Midbrain (tissue), 1 donor: ENCODE measurements at places on chromosomes 16 and 17.

DNA sequence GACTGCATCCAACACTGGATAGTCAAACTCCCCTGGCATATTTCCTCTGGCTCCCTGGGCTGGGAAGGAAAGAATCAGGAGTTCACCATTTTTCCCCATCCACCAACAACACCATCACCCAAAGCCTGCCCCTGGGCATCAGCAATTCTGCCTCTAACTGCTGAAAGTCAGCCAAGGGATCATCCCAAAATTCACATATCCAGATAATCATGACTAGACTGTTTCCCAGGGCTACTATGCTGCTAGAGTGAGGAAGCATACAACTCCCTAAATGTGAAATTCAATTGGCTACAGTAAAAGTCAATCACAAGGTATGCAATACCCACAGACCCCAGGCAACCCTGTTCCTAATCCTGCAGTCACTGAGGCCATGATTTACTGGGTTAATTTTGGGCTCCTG, 230.6 kb downstream of the C16orf95 start:
- no peak for DNase-seq

DNA sequence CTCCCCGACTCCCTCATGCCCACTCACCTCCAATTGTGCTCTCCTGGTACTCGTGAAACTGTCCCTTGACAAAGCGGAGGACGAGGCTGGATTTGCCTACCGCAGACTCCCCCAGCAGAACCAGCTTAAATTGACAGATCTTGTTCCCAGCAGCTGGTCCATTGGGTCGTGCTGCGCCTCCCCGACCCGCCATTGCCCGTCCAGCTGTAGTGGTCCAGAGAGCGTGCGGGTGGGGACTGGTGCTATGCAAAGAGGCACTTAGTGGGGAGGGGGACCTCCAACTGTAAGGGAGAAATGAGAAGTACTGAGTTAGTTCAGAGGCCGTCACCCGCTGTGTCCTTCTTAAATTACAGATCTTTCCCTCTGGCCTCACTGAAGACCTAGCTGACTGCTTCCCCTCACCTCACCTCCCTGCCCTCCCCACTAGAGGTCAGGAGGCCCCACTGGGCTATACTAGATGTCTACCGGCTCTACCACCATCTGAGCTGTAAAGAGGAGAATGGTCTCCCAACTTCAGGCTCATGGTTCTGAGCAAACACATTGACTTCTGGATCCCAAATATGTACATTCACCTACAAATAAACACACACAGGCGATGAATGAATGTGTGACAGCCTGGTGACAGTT, 7.8 kb downstream of the HSPB9 start:
- DNase-seq, result no peak

GRCh38 chr16:13958474-13958873, 38.5 kb downstream of the ERCC4 start:
- DNase-seq, result no peak

- no peak for DNase-seq
Measured at GRCh38 chr16:88505405-88506082, 52.5 kb downstream of the ZFPM1 start.

- DNase-seq, result no peak
Measured at GRCh38 chr16:20879175-20880040, 20.8 kb downstream of the DCUN1D3 start.

DNA sequence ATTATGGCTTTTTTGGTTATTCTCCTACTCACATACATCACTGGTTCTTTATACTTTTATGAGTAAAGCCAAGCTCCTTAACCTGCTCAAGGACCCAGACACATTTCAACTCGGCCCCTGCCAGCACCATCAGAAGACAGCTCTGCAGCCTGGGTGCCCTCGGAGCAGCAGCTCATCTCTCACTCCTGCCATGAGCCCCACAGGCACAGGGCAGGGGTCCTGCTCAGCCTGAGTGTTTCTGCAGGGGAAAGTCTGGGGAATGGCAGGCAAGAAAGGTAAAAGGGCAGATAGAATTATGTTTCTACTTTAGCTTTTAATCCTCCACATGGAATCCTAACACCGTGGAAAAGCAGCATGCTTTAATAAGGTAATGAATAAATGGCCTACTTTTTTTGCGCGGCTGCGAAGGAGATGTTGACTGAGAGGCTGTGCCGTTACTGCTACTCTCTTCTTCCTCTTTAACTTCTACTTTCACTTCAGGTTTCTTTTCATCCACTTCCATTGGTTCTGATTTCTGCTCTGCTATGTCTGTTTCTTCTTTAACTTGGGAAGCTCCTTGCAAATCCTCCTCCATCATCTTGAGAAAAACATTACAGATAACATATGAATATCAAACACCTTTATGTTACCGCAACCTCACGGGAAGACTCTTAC, 50.1 kb upstream of the TRAP1 start:
- no peak for DNase-seq

- no peak for DNase-seq
Measured at GRCh38 chr16:11094857-11095565, 150.6 kb downstream of the CLEC16A start.

DNA sequence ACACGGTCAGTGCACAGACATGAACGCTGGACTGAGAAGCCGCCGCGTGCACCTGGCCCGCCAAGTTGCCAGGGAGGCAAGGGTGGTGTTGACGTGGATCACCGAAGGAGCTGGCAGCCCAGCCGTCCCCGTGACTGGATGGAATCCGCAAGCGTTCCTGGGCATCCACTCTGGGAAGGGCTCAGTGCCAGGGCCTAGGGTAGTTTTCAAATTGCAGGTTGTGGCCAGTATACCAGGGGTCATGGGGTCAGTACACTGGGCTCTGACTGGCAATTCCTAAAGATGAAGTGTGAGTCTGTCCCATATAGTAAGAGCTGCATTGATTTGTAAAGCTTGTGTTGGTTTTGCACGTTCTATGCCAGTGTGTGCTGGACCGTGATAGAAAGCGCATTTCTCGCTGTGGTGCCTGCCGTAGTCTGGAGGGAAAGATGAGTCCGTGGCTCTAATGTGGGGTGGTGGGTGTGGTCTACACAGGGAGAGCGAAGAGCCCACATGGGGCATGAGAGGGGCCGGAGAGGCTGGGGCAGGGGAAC, 21.1 kb upstream of the METRNL start:
- DNase-seq, result no peak

DNA sequence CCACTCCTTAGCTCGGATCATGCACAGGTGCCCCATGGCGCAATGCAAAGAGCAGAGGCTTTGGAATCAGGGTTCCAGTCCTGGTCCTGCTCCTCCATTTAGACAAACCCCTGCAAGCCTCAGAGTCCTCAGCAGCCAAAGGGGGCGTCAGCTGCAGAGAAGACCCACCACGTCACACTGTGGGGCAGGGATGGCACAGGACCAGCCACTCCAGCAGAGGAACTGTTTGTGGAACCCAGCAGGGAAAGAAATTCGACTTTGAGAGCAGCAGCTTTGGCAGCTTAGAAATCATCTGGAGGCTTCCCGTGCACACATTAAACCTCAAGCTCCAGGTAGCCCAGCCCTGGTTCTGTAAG, 25.2 kb downstream of the C17orf100 start:
- no peak for DNase-seq

DNA sequence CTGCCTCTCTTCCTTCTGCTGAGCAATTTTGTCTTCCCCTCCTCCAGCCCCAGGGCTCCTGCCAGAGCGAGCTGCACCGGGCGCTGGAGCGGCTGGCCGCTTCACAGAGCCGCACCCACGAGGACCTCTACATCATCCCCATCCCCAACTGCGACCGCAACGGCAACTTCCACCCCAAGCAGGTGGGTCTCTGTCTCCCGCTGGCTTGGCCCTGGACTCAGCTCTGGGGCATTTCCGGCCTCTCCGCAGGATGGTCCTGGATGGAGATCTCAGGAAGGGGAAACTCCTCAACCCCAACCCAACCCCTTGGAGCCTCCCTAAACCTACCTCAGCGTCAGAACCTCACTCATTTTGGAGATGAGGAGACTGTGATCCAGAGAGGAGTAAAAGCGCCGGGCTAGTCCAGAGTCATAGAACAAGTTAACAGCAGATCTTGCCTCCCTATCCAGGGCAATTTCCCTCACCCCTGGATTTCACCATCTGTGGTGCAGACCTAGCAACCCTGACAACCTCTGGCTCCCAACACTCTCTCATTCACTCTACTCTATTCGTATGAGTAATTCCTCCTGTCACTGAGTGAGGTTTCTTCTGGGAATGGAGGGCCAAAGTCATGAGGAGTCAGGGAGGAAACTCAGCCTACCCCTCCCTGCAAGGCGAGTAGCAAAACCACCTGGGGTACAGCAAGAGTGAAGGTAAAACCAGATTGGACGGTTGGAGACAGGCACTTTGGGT, 10.8 kb downstream of the IGFBP4 start:
- DNase-seq, result no peak

- DNase-seq, result no peak
Measured at GRCh38 chr17:75241143-75241430, 20.3 kb downstream of the GGA3 start.

DNA sequence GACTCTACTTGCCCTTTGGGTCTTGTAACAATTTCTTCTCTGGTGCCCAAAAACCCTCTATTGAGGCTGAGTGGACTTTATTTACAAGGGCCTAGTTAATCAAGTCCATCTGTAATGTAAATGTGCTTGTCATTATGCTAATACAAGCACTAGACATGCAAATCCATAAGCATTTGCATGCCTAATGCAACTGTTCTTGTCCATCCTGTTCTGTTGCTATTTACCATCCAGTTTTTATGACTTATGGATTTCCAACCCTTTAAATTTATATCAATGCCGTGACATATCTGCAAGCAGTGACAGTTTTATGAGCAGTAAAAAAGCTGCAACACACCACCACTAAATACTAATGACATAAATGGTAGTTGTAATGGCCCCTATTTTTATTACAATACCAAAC, 33.4 kb downstream of the CBLN1 start:
- DNase-seq, result no peak

DNA sequence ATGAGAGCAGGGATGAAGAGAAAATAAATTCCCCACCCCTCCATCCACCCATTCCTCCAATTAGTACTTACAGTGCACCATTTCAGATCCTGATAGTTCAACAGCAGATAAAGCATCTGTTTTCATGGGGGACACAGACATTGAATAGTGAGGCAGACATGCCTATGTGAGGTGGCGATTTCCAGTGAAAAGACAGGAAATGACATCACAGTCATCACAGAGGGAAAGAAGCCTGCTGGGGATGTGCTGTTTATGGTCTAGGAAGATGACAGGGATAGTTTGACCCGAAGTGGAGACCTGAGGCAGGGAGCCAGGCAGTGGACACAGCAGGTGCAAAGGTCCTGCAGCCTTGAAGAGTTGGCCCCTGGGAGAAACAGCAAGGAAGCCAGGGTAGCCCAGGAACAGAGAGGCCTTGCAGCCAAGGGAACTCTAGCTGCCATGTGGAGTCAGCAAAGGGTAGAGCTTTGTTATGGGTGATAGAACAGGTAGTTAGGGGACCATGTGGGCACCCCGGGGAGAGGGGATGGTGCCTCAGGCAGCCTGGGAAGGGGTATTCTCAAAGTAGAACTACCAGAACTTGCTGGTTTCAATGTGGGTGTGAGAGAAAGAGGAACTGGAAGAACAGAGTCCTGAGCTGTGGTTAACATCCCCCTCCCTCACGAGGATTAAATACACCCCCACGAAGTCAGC, 256.6 kb downstream of the CPPED1 start:
- DNase-seq, result no peak

DNA sequence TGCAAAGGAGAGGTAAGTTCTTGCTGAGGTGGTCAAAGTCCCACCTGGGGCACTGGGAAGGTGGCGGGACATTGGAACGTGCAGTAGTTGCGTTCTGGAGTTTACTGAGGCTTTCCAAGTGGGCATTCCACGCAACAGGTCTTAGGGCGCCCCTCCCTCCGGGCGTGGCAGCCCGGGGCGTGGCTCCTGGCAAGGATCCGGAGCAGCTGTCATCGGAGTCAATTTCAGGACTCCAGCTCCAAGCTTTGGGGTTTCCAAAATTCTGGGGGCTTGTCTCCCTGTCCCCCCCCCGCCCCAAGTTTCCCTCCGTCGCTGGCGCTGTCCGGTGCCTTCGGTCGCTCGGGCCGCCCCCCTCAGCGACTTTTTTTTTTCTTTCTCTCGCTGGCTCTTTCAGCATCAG, 43.1 kb upstream of the AMZ2 start:
- DNase-seq, result no peak

- DNase-seq, result no peak
Measured at GRCh38 chr17:42104264-42104663, 6.0 kb upstream of the ZNF385C start.

DNA sequence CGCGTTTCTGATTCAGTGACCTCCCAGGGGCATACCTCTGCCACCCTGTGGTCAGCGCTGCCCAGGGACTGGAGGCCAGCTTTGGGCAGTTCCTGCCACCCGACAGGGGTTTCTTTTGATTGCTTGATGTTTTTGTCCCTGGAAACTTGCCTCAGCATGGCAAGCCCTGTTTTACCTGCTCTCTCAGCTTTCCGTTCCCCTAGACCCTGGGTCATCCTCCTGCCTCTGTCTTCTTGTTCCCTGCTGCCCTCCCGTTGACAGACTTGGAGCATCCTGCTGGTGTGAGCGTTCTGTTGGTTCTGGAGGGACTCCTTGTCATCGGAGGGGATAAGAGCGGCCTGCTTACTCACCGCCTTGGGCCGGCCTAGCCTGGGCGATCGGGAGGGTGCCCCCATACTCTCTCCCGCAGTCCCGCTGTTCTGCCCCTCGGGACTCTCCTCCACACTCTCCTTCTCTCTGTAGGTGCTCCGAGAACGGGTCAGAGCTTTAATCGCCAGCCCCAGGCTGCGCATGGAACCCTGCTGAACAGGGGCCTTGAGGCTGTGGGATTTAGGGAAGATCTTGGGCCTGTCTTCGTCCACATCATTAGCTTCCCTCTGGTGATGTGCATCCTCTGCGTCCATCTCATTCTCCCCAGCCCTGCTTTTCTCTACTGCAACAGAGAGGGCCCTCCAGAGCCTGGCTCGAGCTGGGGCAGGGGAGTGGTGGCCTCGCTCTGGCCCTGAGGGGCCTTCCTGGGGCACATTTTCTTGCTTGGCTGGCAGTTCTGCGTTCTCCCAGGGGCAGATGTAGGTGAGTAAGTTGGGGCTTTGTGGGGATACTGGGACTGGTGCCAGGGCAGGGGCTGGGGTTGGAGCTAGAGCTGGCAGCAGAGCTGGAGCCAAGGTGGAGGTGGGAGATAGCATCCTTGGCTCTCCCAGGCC, 13.7 kb downstream of the GPR179 start:
- DNase-seq, result no peak

GRCh38 chr17:44977065-44977464, 9.0 kb upstream of the C1QL1 start:
- DNase-seq, result no peak

- peak; percentile 79 for DNase-seq
Measured at GRCh38 chr17:6666077-6666521, 14.5 kb downstream of the C17orf100 start.

GRCh38 chr17:28967221-28968135, 16.2 kb upstream of the PHF12 start:
- no peak for DNase-seq

GRCh38 chr16:7804635-7805195, 472.1 kb downstream of the RBFOX1 start:
- DNase-seq, result no peak

GRCh38 chr17:82489117-82489516, 30.4 kb upstream of the FOXK2 start:
- DNase-seq, result peak; percentile 56

DNA sequence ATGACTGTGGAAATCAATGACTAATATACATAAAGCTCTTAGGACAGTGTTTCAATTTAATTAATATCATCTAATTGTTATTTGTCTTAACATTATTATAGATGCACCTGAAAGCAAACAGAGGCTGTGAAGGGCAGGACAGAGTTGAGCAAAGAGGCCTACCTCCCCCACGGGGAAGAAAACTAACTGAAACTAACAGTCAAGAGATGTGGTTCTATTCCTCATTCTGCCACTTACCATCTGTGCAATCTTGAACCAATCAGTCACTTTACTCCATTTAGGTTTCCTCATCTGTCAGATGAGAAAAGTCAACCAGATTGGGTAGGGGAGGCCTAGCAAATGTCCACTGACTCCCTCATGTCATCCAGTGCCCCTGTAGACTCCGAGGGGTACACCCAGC, 59.1 kb downstream of the C17orf67 start:
- no peak for DNase-seq
